ENCODE measurements at places on chromosomes 5 and 9. TPM values are rescaled to one million over a fixed set of nuclear protein-coding genes. Genes with fewer than 3 reads are reported as not detected.

GRCh38 chr5:138763037-138763778 is 10.0 kb downstream of the CTNNA1 start:
- DNase-seq = no peak

DNA sequence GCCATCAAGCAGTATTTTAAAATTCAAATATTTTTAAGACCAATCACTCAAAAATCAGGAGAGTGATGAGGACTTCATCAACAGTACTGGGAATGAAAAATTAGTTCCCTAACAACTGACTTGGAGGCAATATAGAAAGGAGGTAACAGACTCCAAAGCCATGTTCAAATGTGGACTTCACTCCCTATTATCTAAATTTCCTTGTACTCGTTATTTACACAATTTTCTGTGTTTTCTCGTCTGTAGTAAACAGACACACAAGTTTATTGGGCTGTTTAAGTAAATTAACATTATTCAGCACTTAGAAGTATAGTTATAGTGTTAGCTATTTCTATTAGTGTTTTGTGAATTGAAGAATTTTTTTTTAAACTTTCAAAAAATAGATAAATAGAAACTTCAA is 159.5 kb upstream of the FTMT start:
- no peak for DNase-seq

DNA sequence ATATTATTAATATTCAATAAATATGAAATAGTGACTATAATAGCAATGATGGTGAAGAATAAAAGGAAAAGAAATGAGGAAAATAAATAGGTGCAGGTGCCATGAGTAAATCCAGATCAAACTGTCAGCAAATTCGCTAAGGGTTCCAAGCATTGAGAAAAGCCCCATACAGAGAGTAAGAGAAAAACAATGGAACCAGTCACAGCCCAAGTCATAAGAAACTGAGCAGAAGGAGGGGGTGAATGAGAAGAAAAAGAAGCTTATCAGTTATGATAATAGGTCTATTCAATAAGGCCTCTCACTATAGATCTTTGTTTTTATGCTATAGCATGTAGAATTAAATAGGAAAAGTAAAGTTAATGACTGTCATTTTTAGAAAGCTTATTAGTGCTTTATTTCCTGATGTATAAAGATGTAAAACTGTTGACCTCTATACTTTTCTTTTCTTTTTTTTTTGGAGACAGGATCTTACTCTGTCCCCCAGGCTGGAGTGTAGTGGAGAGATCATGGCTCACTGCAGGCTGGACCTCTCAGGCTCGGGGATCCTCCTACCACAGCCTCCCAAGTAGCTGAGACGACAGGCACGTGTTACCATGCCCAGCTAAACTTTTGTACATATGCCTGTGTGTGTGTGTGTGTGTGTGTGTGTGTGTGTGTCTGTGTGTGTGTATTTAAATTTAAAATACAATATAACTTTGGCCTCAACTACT is 72.4 kb downstream of the FYB1 start:
- no peak for DNase-seq

- DNase-seq = no peak
Measured at GRCh38 chr5:65142016-65142415, 339.7 kb downstream of the ADAMTS6 start.

DNA sequence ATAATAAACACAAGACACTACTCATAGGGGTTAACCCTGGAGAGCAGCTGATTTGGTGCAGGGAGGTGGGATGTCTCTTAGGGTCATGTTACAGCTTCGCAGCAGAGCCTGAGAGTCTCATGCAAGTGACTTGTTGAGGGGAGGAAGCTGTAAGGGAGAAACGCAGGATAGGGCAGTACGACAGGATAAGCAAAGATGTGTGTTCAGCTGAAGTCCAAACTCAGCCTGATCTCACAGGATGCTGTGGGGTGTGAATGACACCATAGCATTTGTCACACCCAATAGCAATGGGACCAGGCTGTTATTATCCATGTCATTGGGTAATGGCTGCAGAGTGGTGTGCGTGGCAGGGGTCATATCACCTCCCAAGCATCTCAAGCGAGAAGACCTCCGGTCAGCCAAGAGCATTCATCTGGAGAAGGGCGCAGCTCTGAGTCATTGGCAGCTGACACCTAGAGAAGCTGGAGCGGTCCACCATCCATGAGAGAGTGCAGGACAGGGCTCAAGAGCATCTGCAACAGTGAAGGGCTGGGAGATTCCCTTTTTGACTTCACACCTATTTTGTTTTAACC is 49.2 kb upstream of the RPL26L1 start:
- no peak for DNase-seq

GRCh38 chr5:96317945-96318344 is 115.1 kb downstream of the PCSK1 start:
- no peak for DNase-seq

- DNase-seq = peak; percentile 97
Measured at GRCh38 chr5:179023528-179024189, at the start of gene ZNF879. Gene ZNF879, plus strand, starts transcription at chr5:179023804. Its CDS starts 1,201 bp downstream, at chr5:179025005.

DNA sequence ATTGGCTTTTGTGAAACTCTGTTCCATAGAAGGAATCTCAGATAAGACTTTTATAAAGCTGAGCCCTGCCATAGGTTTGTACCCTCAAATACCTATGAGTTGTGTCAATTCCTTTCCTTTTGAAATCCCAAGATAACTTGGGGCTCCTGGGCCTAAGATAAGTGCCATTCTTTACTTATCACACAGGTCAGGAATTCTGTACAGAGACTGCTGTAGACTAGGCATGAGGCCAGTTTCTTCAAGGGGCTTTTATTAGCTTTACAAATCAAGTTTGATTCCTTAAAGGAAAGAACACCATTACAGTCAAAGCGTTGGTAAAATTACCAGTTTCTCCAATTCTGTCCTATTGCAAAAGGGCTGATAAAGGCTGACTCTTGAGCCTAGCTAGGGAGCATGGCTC is 39.2 kb downstream of the SHC3 start:
- DNase-seq = no peak

DNA sequence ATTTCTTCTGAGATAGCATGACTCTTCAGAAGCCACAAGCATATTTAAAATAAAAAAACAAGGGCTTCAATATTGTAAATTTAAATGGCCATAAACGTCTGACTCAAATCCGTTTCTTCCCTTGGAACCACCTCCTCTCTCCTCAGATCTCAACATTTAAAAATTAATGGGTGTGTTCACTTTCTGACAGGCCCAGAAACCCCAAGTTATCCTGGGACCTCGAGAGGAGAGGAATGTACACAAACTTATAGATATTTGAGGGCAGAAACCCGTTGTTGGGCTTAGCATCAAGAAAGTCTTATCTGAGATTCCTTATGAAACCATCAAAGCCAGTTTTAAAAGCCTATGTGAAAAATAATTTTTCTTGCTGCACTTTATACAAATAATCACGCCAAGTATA is 29.2 kb downstream of the MLLT3 start:
- DNase-seq = no peak

DNA sequence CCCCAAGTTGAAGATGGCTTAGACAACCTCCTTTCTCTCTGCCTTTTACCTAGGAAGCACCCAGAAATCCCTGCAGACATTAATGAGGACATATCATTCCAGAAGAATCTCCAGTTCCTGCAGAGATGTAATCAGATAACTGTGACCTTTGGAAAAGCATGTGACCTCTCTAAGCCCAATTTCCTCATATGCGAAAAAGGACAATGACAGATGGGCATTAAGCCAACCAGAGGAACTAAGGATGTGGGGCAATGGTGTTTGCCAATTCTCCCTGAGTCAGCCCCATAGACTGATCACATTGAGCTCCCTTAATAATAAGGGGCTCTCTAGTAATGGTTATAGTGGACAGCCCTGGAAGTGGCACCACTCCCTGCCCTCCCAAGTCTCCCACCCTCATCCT is 10.1 kb upstream of the FOXI1 start:
- DNase-seq = no peak

GRCh38 chr5:124438903-124439281 is 307.5 kb downstream of the ZNF608 start:
- DNase-seq = peak; percentile 56

GRCh38 chr5:181050016-181050415 is 9.9 kb downstream of the BTNL9 start:
- DNase-seq = no peak

DNA sequence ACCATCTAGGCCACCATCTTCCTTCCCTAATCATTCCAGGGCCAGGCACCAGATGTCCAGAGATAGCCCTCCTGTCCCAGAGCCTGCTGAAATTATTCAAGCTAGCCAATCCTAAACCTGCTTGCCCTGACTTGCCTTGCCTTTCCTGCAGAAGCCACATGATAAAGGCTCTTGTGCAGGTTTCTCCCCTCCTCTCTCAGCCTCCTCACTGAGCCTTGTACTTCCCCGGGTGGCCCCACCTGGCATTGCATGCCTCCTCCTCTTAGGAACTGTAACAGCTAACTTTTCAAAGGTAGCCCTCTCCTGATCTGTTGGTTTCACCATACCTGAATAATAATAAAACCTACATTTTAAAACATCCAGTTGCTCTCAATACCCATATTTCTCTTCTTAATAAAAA is 42.6 kb downstream of the DIRAS2 start:
- no peak for DNase-seq

- peak; percentile 95 for DNase-seq
Measured at GRCh38 chr5:6475626-6476312, 27.1 kb downstream of the UBE2QL1 start.

DNA sequence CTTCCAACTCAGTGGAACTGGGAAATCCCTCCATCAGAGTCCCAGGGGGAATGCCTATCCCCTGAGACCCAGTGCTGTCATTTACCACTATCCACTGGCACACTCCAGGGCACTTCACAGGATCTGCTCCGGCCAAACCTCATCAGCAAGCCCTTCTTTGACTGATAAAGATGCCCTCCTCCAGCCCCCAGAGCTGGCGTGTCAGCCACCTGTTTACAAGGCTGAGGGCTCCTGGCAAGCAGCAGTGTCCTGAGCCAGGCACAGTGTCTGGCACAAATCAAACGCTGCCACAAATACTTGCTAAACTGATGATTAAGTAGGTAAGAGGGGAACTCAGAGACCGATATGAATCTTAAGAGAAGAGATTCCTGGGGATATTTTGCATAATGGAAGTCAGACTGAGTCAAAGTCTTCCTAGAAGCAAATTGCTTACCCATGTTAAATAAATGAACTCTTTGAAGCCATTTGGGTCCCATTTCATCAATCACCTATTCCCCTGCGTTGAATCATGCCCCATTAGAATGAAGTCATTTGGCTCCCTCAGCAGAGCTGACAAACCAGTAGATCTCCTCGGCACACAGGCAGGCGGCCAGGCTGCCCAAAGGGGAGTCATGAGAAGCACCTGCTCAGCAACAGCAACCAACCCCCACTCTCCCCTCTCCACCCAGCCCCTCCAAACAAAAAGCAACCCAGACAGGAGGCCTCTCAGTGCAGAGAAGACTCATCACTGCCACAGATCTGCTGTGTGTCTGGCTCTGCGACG is 97.4 kb downstream of the CDK5RAP2 start:
- no peak for DNase-seq

DNA sequence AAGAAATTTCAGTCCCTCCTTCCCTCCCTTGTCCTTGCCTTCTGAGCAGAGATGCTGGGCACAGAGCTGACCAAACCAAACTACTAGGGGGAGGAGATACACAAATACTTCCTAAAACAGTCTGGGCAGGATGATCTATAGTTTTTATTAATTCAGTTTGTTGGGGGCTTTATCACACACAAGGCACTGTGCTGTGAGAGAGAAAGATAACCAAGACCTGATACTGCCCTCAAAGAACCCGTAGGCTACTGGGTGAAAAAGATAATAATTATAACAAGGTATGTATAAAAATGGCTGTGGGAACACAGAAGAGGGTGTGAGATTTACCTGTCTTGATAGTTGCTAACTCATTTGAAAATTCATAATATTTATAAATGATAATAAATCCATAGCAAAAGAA is 354.7 kb downstream of the NDUFS4 start:
- DNase-seq = no peak

DNA sequence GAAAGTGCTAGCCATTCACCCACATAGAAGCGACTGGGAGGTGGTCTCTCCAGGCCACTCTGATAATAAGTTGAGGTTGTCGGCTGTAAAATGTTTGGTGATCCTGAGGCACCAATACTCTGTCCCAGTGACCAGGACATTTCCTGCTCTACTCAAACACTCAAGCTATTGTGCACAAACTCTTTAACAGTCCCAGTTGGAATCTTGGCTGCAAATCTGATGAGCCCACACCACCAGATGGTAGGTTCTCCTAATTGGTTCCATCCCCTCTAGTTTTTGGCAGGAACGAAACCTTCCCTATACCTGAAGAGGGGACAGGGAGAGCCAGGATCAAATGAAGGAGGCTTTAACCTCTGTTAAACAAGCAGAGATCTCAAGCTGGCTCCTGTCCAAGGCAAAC is 14.3 kb downstream of the GRIA1 start:
- DNase-seq = no peak

DNA sequence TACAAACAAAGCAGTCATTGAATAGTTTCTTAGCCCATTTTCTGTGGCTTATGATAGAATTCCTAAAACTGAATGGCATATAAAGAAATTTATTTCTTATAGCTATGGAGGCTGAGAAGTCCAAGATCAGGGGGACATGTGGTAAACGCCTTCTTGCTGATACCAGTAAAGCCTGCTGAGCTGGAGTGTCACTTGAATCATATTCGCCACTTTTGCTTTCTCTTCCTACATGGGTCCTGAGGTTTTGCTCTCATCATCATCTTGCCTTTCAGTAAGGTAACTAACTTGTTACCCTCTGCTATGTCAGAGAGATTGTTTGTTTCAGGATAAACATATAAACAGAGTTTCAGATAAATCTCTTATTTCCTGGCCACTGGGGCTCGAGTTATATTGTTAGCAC is 203.3 kb upstream of the DMRT1 start:
- no peak for DNase-seq

DNA sequence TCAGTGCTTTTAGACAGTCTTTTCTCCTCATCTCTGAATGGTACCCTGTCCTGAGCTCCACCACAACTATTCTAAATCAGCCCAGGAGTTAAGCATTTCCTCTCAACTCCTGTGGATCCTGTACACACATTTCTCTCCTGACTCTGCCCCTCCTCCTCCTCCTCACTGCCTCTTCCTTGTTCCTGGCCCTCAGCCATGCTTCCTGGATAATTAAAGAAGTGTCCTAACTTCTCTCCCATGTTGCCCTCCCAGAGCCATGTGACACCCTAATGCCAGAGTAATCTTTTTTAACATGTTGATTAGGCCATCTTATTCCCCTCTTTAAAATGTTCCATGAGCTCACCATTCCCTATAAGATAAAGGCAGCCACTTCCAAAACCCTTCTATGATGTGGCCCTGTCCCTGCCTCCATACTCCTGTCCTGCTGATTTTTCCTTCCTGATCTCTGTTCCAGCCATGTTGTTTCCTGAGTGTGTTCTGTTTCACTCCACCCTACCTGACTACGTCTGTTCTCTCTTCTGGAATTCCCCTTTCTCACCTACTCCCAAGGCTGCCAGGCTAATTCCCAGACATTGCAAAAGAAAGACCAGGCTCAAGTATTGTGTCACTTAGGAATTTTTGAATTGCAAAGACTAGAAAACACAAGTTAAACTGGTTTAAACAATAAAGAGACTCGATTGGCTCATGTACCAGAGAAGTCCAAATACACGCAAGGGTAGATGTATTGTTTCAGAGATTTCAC is 295.2 kb downstream of the MAST4 start:
- no peak for DNase-seq

The CNTNAP3 gene
- total RNA-seq = 22.6 TPM

The PCDHGA10 gene
- 12.5 TPM for total RNA-seq

The ZNF622 gene
- total RNA-seq = 42.2 TPM

The RFX3 gene
- total RNA-seq = 9.9 TPM

The MYOZ3 gene
- total RNA-seq = 18.1 TPM

The BTNL8 gene
- 0.26 TPM for total RNA-seq

The SLC6A18 gene
- total RNA-seq = not detected

Measured in H9 (cell line).